ENCODE measurements at places on chromosomes 12 and 14.

DNA sequence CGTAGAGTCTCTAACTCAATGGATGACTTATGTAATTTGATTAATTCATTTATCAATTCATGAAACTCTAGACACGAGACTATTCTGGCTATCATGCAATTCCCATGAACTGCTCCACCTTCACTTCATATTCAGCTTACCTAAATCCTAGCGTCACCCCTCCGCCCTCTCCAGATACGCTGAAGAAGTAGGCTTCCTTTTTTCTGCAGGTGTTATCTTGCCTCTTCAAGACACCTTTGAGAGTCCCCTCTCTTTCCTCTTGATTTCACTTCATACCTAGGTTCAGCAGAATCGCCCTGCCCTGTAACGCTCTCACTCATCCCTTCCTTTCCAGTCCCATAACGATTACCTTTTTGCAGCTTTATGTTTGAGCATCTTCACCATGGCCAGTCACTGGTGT, 4.0 kb upstream of the RNASE4 start:
- DNase-seq: no peak

DNA sequence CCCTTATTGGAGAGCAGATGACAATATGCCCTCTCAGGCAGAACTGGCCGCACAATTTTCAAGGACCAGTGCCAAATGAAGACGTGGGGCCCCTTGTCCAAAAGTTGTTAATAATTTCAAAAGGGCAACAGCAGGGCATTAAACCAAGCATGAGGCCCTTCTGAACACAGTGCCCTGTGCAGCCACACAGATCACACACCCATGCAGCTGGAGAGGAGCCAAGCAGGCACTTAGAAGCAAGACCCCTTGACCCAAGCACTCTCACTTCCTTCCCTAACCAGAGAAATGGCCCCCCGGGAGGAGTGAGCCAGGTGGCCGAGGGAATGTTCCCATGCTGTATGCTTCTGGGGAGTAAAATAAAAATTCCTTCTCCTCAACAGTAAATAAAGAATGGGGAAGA, 114.0 kb upstream of the TMPO start:
- DNase-seq: no peak

- DNase-seq: no peak
Measured at GRCh38 chr14:62914873-62915272, 130.4 kb downstream of the KCNH5 start.

- no peak for DNase-seq
Measured at GRCh38 chr12:43336962-43337555, 214.9 kb downstream of the ADAMTS20 start.

DNA sequence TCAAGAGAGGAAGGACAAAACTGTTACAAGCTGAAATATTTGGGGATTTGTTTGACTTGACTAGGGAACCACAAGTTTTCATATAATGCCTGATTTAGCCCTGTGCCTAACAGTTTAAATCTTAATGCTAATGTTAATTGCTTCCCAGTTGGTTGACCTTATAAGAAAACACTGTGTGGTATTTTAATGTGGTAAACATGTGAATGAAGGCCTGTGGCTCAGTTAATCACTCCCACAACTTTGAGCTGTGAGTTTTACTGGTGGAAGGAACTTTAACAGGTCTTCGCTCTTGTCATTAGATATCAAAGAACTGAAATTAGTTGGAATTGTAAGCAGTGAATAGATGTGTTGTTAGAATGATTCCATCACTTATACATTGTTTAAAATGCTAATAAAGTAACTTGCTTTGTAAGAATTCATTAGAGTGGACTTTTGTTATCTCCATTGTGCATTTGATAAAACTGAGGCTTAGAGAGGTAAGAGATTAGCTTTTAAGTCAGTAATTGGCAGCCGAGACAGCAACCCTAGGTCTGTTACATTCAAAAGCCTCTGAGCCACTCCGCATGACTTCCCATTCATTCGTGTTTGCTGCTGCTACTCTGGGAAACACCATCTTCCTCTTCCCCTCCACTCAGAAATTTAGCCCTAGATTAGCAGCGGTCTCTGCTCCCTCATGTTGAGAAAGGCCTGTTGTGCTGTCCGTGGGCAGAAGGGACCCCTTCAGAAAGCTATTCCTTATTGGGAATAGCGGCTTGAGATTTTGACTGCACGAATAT, 1.0 kb upstream of the TBK1 start:
- peak; percentile 12 for DNase-seq

DNA sequence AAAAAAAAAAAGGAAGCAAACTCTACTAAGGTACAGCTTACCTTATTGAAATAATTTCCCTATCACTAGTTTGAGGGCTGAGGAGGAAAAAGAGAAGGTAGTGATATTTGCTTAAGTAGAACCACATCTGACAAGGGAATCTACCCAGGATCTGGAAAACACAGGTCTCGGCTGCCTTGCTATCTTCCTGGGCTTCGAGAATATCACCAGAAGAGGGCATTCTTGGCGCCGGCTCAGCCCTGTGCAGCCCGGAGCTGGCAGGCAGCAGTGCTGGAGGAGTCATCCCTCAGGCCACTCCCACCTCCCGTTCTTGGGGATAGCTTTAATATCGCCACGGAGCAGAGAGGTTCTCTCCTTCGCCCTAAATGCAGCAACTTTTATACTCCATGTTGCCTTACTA, 1181.2 kb downstream of the VRK1 start:
- peak; percentile 23 for DNase-seq

DNA sequence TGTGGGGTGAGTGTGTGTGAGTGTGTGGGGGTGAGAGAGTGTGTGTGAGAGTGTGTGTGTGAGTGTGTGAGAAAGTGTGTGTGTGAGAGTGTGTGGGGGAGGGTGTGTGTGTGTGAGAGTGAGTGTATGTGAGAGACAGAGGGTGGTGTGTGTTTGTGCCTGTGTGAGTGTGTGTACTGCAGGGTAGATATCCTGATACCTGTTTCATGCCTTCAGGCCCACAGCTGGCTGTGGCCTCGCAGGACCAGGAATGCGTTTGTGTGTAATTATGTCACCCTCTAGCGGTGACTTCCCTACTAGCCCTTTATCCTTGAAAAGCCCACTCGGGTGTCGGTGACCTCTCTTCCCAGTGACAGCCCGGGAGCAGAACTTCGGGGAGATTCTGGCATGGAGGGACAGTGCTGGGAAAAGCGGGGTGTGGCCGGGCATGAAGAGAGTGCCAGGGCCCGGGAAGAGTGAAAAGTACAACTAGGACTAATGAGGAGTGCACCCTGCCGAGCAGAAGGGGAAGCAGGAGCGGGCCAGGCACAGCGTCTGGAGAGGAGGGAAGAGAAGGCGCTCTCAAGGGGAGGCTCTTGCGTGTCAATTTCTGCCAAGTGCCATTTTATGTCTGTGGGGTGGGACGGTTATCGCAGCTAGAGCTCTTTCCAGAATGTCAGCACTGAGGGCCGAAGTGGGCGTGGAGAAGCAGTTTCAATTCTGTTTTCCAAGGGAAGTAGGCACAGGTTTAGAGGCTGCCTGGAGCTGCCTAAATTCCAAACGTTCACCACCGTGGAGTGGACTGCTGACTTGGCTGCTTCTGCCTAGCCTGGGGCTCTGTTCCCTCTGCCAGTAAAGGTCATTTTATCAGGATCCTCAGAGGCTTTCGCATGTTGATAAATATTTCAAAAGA, 11.0 kb upstream of the FBXL14 start:
- peak; percentile 69 for DNase-seq

- DNase-seq: no peak
Measured at GRCh38 chr12:105239304-105239703, 3.3 kb upstream of the APPL2 start.

GRCh38 chr14:44847526-44848309, 114.0 kb downstream of the KLHL28 start:
- no peak for DNase-seq

- no peak for DNase-seq
Measured at GRCh38 chr12:105317942-105318621, 12.4 kb upstream of the C12orf75 start.

DNA sequence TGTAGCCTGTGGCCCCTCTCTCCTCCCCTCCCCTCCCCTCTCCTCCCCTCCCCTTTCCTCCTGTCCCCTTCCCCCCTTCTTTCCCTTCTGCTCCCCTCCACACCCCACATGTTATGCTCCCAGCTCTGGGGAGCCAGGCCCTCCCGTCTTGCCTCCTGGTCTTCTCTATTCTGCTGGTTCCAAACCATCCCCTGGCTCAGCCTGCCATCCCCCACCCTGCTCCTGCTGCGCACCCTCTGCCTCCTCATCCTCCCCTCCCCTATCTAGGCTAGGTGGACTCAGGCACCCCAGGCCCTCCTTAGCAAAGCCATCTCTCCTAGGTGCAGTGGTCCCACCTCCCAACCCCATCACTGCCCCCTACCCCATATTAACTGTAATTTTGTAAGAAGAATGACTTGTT, 99.5 kb downstream of the CALM1 start:
- no peak for DNase-seq

Measured in HuH-7 (cell line).